ENCODE measurements at places on chromosomes 2 and 18.

DNA sequence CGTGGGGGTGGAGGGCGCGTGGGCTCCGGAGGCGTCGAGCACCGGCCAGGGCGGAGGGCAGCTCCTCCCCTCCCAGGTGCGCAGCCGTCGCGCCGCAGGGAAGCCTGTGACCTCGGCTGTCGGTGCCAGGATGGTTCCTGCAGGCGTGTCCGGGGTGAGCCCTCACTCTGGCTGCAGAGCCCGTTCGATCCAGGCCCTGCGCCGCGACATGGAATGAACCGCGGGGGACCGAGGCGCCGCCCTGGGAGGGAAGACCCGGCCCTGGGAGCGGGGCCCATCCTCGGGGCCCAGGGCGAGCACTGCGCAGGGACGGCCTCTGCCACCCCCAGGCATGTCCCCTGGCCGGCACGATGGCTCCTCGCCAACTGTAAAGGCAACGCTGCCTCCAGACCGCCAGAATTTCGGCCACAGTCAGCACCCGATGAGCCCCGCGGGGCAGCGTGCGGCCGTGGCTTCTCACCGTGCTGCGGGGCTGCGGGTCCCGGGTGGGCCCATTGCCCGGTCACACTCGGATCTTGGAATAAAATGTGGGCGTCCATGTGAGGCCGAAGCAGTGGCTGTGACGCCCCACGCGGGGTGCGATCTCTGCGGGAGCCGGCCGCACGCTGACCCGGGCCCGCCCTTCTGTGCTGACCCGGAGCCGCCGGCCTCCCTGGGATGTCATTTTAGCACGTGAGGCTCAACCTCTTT, 26.6 kb downstream of the SALL3 start:
- DNase-seq = no peak

- no peak for DNase-seq
Measured at GRCh38 chr2:63124218-63124617, 73.6 kb downstream of the OTX1 start.

DNA sequence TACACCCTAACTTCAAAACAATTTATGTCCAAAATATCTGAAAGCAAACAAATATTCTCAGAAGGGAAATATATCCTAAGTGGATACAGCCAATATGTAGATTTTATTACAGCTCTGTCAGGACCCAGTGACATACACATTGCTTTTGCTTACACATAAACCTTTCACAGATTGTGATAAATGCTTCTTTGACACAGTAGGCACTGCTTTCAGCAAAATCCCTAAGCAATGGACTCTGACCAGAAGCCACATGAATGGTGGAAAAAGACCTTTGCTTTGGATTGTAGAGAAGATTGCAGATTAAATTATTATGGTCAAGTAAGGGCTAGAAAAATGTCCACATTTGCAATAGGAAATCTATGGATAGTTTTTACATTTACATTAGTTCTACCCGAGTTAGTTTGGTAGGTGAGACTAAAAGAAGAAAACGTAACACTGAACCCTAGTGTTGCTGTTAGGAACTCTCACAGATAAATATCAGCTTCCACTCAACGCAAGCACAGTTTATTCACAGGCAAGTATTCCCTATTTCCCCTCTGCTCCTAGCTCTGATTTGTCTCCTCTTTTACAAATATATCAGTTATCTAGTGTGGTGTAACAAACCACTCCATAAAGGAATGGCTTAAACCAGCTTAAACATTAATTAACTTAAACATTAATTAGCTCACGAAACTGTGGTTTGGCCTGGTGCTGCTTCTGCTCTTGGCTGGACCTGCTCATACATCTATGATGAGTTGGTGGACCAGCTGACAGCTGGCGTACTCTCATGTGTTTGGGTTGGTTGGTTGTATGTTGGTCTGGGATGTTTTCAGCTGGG, 23.6 kb upstream of the SERPINE2 start:
- no peak for DNase-seq

- DNase-seq = no peak
Measured at GRCh38 chr18:47932603-47933002, 2.1 kb upstream of the SMAD2 start.

DNA sequence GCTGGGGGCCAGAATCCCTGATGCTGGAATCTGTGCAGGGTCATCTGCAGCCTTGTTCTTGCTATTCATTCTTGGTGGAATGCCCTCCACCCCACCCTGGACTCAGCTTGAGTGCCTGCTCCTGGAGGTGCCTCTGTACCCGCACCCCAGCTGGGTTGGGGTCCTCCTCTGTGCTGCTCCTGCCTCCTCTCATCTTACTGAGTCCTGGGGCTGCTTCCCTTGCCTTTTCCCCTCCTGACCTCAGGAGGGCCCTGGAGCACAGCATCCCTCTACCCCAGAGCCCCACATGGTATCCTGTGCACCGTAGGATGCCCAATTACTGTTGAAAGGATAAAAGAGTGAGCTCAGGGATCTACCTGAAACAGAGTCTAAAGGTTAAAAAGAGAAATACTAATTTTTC, 81.6 kb downstream of the CIB4 start:
- no peak for DNase-seq

DNA sequence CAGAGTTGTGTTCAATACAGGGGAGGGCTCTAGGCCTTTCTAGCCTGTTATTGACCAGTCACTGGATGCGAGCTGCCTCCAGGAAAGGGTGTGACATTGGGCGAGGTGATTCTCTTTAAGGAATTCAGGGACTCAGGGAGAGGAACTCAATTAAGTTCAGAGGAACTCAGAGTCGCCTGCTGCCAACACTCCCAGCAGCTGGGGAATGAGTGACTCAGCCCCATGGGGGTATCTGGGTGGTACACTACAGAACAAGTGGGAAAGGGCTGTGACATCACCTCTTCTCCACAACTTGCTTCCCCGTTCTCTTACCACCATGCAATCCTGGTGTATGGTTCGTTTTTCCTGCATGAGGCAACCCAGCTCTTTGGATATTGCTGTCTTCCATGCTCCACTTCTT, 50.4 kb upstream of the CYRIA start:
- DNase-seq = no peak

DNA sequence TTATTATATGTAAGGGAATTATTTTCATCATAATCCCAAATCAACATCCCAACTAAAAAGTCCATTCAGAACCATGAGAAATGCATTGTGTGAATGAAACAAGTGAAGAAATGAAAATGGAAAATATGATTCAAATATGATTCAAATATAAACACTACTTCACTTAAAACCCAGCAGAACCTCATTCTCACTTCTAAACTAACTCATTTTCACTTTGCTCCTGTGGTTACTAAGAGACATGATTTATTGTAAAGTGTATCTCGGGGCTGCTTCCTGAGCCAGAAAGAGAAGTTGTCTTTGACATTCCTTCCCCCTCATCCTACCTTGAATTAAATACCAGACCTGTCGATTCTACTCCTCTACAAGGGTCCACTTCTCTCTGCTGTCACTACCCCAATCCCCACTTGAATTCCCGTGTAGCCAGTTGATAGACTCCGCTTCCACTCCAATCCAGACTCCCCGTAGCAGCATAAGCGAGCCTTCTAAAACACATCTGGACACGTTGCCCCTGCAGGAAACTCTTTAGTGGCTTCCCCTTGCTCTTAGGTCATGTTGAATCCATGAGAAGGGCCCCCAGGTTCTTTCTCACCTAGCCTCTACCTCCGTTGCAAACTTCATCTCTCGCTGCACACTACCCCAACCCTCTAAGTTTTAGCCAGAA, 697.0 kb upstream of the ID2 start:
- DNase-seq = no peak

- no peak for DNase-seq
Measured at GRCh38 chr2:150271952-150272802, 215.3 kb downstream of the RND3 start.

DNA sequence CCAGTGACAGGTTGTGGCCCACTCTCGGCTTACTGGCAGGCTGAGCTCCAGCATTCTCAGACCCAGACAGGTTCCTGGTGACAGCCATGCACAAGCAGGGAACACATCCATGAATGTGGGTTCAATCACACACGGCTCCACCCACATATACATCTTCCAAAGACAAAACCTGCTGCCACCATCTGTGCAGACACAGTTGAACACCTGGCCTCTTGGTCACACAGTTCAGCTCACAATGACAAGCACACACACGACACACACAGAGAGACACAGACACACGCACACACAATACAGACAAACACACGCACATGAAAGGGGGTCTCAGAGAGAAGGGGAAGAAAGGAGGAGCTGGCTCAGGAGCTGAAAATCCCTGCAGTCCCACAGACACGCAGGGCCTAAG, 32.1 kb upstream of the PTMA start:
- DNase-seq = no peak

DNA sequence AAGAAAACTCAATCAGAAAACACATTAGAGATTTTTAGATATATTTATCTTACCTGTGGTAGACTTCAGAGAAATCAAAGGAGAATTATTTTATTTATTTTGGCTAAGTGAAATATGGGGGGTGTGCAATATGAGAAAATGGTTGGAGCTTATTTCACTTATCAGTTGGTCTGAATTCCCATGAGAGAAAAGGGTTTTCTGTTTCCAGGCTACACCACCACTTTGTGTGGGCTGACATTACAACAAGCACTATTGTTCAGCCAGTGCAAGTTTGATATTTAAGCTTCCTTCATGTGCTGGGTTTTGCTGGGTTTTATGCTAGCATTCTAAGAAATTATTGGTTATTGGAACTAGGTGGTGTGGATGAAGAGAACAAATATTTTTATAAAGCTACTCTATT, 33.5 kb downstream of the RMND5A start:
- no peak for DNase-seq

DNA sequence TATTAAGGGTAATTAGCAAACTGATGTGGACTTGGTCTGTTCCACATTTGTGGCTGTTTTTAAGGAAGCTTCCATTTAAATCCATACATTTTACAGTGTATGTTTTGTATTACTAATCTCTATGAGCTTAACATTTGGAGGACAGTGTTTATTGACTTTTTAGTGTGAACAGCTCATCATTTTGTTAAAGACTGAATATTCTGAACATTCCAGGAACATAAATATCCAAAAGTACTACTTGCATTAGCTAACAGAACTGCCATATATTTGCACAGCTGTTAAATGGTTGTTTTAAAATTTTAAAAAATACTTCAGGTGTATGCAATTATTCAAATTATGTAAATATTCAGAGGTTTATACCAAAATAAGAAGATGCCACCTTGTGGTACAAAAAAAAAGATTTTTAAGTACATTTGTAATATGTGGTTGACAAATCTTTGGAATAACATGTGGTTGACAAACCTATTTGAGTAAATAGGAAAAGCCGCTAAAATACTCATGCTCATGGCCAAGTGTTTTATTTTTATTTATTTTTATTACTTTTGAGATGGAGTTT, 439.7 kb upstream of the FANCL start:
- no peak for DNase-seq

DNA sequence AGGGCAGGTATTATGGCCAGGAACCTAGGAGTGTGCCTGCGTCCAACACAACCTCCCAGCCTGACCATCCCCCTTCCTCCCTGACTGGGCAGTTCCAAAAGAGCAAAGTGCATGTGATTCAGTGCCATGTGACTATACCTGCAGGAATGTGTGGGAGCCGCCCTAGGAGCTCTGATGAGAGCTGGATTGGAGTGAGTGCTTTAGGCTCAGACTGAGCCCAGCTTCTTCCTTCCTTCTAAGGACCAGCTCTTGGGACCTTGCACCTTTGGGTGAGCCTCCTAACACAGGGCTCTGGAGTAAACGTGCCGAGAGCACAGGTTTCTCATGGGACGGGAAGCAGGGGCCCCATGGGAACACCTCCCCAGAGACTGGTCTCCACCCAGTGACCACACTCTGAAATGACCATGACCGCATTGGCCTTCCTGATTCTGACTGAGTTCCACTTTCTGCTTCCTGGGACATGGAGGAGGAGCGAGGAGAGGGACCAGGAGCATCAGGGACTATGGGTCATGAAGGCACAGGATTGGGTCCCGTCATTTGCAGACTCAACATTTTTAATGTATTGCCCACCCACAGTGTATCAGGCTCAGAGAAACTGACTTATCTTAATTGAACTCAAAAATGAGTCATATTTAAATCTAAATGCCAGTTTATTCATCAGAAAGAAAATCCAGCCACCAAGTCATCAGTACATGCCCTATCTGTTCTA, 87.8 kb upstream of the BCL2L11 start:
- no peak for DNase-seq

- no peak for DNase-seq
Measured at GRCh38 chr2:142462306-142462705, 331.5 kb upstream of the LRP1B start.

DNA sequence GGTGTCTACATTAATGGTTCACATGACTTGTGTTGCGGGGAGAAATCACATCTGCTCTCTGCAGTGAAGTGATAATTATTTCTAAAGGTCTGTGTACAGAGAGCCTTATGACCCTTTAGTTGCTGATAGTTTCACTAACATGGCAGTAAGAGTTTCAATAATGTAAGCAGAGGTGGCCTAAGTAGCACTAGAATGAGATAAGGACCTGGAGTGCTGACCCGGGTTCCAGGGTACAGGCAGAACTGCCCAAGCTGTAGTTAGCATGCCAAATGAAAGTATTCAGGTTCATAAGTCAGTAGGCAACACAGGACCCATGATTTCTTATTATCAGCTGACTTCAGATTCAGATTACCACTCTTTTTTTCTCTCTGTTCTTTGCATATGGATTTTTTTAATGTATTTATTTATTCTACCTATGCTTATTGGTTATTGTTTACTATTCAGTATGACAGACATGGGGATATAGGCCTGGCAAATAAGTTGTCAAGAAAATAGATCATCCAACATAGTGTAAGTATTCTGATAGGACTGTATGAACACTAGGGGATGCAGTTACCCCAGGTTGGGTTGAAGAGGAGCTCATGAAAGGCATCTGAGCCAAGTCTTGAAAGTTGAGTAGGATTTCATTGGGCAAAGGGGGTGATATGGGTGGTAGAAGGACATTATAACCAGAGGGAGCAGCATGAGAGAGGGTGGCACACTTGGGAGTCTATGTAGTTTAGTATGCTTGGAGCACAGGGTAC, 105.2 kb downstream of the CCDC85A start:
- no peak for DNase-seq

DNA sequence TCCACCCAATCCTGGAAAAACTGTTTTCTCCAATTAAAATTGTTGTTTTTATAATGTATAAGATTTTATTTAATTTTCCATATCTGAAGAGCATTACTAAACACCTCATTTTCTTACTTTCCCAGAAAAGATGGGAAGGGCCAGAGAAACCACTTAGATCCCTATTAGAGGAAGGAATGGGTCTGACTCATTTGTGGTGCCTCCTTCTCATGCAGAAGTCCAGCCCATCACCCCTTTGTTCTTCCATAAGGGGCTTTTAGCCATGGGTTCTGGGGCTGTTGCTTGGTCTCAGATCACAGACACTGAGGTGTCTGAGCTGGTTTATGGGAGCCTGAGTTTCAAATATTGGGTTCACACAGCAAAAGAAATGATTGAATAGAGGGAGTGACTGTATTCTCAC, 152.2 kb downstream of the ESCO1 start:
- no peak for DNase-seq

DNA sequence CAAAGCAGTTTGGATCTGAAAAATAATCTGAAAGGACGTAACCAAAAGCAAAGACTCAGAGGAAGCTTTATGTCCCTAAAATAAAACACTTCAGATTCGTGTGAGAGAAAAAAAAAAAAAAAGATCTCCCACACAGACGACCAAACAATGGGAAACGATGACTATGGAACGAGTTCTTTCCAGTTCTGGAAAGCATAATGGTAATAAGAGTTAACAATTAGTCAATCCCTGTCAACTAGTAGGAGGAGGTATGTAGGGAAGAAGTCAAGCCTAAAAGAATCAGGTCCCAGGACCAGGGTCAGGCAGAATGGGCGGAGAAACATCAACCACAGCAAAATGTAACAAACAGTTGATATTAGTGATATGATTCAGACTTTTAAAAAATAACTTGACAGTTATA, 170.3 kb upstream of the SETBP1 start:
- DNase-seq = no peak
